ENCODE measurements at places on chromosomes 16 and 17. TPM values are rescaled to one million over a fixed set of nuclear protein-coding genes. Genes with fewer than 3 reads are reported as not detected.
A peak's percentile ranks its signal among the peaks of the same experiment; 100 is the strongest.

TBC1D3C gene
- total RNA-seq, result 4.3 TPM

PHOSPHO1 gene
- not detected for total RNA-seq

HOXB4 gene
- total RNA-seq, result 1.8 TPM

CDH8 gene
- 0.80 TPM for total RNA-seq

FOXN1 gene
- total RNA-seq, result not detected

TEX19 gene
- total RNA-seq, result not detected

CD7 gene
- 67.8 TPM for total RNA-seq

- no peak for DNase-seq
Measured at GRCh38 chr17:47820033-47820789, 1.4 kb downstream of the OSBPL7 start.

GRCh38 chr16:53704445-53704813 lies 473 bp downstream of the FTO start:
- no peak for DNase-seq

- no peak for DNase-seq
Measured at GRCh38 chr17:2684549-2684948, 27.0 kb downstream of the CLUH start.

GRCh38 chr16:58365623-58366022 lies 26.6 kb upstream of the GINS3 start:
- DNase-seq, result no peak

GRCh38 chr17:296906-297690 lies 55.5 kb downstream of the RPH3AL start:
- DNase-seq, result no peak

DNA sequence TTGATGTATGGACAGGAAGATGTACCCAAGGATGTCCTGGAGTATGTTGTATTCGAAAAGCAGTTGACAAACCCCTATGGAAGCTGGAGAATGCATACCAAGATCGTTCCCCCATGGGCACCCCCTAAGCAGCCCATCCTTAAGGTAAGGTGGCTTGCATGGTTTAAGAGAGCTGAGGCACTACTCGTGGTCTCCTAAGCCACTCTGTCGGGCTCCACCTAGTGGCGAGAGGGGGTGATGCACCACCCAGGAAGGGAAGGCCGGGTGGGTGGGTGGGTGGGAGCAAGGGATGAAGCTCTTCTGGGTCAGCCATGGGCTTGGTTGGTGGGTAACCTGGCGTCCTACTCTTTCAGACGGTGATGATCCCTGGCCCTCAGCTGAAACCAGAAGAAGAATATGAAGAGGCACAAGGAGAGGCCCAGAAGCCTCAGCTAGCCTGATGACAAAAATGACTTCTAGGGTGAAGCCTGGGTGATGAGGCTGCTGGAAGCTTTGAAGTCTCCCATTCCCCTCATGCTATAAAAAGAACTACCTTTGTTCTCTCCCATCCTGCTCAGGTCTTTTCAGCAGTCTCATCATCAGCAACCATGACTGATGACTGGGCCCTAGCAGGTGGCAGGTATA lies 21.5 kb downstream of the GPR179 start:
- DNase-seq, result peak; percentile 69

GRCh38 chr16:85216522-85217375 lies 104.5 kb upstream of the CIBAR2 start:
- no peak for DNase-seq

GRCh38 chr16:84291226-84291625 lies 3.5 kb upstream of the WFDC1 start:
- no peak for DNase-seq

GRCh38 chr17:63279498-63280230 lies 166.4 kb downstream of the CYB561 start:
- DNase-seq, result no peak

- DNase-seq, result no peak
Measured at GRCh38 chr17:16917671-16918394, 54.1 kb downstream of the TNFRSF13B start.

DNA sequence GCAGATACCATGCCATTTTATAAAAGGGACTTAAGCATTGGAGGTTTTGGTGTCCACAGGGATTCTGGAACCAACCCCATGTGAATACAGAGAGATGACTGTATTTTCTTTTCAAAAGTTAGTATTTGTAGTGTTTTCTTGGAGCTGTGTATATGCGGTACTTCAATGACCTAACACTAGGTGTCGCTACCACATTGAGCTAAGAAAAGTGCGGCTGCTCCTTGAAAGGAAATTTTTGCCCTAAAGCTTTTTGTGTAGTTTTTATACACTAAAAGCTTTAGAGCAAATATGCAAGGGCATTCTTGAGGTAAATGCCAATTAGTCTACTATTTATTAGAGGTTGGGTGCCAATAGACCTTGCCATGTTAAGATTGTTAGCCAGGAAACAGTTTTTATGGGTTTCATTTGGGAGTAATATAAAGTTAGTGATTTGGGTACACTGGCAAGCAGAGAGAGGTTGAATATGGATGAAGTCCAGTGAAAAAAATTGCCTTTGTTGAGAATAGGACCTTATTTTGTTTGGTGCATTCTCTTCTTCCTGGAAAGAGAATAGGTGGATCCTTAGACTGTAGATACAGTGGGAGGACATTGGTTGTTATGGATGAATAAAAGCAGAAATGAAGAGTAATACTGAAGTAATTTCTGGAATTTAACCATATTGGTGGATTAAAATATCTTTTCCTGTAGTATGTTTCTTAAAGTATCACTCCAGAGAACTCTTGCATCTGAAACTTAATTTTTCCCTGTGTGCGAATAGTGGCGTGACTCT lies 43.3 kb downstream of the BCAS3 start:
- DNase-seq, result peak; percentile 57

DNA sequence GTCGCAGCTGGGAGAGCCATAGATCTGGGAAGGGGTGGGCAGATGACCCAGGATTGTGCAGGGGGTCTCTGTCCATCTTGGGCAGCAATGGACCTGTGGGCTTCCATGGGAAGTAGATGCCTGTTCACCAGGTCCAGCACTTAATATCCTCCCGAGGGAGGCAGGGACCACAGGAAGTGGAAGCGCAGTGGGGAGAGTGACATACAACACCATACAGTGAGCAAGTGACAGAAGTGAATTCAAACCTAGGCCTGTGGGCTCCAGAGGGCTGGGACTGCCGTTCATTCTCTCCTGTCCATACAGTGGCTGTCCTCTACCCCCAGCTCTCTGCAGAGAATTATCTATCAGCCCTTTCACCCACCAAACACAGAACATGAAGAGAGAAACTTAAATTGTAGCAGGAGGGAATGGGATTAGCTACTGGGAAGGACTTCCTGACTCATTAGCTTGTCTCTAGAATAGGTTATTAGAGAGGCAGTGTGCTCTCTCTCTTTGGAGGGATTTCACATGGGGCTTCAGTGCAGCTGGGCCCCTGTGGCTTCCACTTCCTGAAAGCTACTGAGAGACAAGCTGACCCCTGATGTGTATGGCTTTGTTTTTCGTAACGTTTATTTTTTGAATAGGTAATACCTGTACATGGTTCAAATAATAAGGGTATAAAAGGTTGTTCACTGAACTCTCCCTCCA lies 13.1 kb upstream of the SEZ6 start:
- DNase-seq, result no peak

DNA sequence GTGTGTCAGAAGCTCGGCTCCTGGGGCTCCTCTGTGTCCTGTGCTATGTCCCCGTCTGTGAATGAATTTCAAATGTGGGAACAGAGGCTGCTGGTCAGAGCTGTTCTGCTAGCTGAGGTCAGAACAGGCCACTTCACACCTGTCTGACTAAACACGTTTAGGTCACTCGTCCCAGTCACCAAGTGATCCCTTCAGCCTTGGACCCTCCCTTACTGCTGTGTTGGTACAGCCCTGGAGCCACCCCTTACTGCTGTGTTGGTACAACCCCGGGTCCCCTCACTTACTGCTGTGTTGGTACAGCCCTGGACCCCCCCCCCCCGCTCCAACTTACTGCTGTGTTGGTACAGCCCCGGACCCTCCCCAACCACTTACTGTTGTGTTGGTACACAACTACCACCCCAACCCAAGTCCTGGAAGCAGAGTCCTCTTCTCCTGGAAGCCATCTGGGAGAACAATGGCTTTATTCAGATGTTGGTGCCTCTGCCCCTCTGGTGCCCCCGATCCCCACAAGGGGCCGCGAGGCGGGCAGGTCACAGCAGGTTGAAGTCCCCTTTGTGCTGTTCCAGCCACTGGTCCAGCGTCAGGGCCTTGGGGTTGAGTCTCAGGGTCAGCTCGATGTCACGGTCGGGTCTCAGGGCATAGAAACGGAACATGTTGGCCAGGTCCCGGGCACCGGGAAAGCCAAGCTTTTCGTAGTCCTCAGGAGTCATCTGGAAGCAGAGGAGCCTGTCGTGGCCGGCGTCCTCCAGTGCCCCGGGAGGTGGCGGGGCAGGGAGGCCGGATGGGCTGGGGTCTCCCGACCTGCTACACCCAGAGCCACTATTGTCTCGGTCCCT lies 13.0 kb downstream of the NMRAL1 start:
- DNase-seq, result no peak

Data from naive thymus-derived CD8-positive, alpha-beta T cell (primary cell).